NCI-H345 (cell line): ENCODE measurements at places on chromosomes 6 and 20.

DNA sequence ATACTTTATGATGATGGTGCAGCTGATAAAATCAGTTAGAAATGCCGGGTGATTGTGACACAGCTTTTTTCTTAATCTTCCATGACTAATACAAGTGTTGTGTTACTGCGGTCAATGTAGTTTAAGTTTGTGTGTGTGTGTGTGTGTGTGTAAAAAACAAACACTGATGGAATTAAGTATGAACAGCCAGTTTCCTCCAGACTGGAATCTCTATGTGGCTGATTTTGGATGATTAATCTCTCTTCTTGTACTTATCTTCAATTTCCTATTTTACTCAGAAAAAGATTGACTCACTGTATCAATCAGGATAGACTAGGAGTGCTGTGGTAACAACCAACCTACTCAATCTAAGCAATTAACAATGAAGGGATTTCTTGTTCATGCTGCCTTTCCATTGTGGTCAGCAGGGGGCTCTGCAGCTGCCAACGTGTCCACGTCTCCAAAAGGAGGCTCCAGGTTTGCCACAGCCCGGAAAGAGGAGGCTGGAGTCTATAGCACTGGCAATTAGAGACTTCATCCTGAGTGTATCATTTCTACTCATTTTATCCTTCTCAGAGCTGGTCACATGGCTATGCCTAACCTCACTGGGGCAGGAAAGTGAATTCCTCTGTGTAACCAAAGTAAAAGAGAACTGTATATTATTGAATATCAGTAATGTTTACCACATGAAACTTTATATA, 107.7 kb downstream of the CD109 start:
- peak; percentile 37 for DNase-seq

DNA sequence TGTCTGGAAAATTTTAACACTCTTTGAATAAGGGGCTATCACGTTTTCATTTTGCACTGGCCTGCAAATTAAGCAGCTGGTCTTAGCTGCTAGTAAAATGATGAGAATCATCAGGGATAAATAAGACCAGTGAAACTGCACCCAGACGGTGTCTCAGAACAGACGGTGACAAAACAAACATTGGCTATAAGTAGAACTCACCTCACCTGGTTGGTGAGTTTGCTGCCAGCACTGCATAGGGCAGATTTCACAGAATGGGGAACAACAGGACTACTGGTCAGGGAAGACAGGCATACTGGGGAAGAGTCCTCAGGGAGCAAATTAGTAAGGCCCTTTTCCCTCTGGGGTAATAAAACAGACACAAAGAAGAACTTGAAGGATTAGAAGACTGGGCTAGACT, 175.9 kb upstream of the CITED2 start:
- no peak for DNase-seq

DNA sequence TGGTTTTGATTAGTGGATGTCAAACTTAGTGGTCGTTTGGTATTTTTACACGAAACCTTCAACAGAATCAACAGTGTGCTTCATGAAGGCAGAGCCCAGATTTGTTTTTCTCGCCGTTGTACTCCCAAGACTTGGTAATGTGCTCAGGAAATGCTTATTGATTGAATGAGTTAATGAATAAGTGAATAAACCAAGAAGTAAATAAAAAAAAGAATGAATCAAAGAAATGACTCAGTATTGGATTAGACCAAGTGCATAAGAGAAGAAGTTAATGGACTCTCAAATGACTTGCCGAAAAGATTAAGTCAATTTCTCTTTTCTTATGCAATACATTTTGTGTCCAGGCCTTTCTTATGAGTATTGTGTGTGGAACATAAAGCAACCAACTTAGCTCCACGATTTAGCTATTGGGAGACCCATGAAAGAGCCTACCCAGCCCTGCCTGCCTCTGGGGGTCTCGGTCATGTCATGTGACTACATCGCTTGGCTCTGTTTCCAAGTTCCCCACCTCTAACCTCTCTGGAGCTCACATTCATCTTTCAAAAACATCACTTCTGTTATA, 10.6 kb upstream of the FUCA2 start:
- no peak for DNase-seq

- peak; percentile 98 for DNase-seq
Observed at GRCh38 chr6:97282726-97283617, at the start of gene MMS22L. TSS of gene MMS22L (minus strand) at chr6:97283216. CDS start at chr6:97282477, 739 bp downstream.

- DNase-seq: no peak
Observed at GRCh38 chr6:134201716-134202115, 116.2 kb downstream of the SGK1 start.

DNA sequence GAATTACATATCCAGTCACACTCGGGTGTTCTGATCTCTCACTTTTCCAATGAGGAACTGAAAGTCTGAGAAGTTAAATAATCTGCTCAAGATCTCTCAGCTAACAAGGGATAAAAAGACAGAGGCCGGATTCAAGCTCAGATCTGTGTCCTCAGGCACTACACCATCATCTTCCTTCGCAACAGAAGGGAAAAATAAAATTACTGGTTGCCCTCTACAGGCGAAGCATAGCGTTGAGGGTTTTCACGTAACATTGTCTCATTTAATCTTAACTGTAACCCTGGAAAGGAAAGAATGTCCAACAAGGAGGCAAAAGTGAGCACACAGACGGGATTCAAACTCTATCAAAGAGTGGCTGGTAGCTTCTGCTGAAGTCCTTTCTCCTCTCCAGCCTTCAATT, 67.8 kb upstream of the ANKEF1 start:
- no peak for DNase-seq

DNA sequence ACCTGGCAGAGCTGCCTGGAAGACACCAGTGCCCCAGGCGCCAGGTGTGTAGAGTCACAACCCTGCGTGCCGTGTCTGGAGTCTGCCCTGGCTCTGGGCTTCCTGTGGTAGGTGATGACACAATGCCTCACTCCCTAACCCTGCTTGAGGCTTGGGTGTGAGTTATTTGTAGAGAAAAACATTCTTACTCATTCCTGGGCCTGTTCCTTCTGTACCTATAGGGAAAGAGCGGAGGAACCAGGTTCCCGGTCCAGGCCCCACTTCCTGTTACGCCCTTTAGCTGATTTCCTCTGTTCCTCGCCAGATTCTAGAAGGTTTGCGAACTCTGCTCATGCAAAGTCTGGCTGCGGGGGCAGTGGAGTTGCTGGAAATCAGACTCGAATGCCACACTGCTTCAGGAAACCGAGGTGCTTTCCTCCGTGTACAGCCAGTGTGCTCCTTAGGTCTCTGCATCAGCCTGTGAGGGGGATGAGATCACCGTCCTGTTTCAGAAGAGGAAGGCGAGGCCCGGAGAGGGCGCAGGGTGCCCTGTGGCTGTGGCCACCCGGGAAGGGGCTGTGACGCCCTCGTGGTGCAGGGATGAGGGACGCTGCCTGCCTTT, 67.1 kb upstream of the DUSP22 start:
- no peak for DNase-seq

- no peak for DNase-seq
Observed at GRCh38 chr20:34165018-34165619, 53.1 kb upstream of the EIF2S2 start.

DNA sequence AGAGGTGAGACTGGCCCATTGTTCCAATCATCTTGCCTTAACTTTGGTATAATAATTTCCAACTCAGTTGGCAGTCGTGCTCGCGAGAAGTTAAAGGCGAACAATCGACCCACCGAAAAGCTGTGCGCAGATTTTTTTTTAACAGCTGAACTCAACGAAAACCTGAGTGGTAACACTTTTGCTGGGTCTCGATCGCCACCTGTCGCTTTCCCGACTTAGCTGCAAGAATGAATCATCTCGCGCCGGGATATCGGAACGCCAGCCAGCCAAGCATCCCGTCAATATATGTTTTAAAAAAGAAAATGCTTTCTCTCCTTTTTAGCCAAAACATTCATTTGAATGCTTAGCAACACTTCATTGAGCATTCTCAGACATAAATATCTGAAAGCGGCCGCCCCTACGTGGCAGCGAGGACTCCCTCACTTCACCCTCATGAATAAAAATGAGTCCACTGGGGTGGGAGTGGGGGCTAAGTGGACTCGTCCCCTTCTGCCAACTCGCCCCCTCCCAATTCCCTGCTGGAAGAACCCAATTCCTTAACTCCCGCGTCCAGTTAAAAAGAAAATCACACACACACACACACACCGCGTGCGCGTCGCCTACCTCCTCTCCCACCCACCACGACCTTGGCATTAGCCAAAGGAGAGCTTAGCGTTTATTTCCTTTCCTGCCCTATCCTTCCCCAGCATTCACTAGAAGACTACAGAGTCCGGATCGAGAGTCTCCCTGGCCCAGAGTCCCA, 1.5 kb downstream of the COL12A1 start:
- DNase-seq: peak; percentile 69
